SJCRH30 (cell line): ENCODE measurements at places on chromosomes 1 and 21. TPM values are rescaled to one million over a fixed set of nuclear protein-coding genes. Genes with fewer than 3 reads are reported as not detected.
A peak's percentile ranks its signal among the peaks of the same experiment; 100 is the strongest.

Gene CFHR1
- 0.10 TPM in 1 of 2 replicates, not detected in the other for total RNA-seq

Gene SYPL2
- total RNA-seq, result 0.65 and 0.86 TPM in 2 replicates

Gene CDA
- not detected in 2 replicates for total RNA-seq

Gene ADAMTS5
- total RNA-seq, result 12.3 and 14.2 TPM in 2 replicates

Gene RNU1-2
- total RNA-seq, result under 0.01 TPM in 2 replicates

Gene ZNF648
- not detected in 2 replicates for total RNA-seq

Gene TMEM61
- not detected in 2 replicates for total RNA-seq

Gene PLA2G2F
- total RNA-seq, result not detected in 2 replicates

Gene XCL2
- not detected in 2 replicates for total RNA-seq

Gene CREG1
- 37.5 and 39.4 TPM in 2 replicates for total RNA-seq

- no peaks in the 10 kb centered on the region for H3K36me3 ChIP-seq
- H3K27ac ChIP-seq, result no peak overlapping the region
- H3K27me3 ChIP-seq, result no peaks in the 10 kb centered on the region
- no peaks in the 10 kb centered on the region for H3K4me1 ChIP-seq
- DNase-seq, result no peak
- H3K4me3 ChIP-seq, result no peak overlapping the region
Observed at GRCh38 chr1:75529488-75529887, 81.4 kb downstream of the SLC44A5 start.

- no peak for DNase-seq
- H3K27me3 ChIP-seq, result no peaks in the 10 kb centered on the region
- H3K36me3 ChIP-seq, result no peaks in the 10 kb centered on the region
- H3K27ac ChIP-seq, result no peak overlapping the region
- no peaks in the 10 kb centered on the region for H3K4me1 ChIP-seq
Observed at GRCh38 chr1:3005771-3006170, 15.5 kb upstream of the ACTRT2 start.

DNA sequence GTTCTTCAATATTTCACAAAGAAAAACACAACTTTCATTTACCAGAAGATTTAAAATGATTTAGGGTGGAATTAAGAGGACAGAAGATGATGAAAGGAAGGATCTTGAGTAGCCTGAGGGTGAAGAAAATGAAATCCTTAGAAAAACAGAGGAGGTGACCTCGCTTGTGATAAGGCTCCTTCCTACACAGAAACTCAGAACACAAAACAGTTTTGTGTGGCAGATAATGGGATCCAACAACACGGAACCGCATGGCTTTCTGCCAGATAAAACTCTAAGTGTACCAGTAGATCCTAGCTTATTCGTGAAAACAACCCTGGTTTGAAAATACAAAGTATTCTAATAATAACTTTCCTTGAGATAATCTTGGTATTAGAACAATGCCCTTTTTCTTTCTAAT, 74.0 kb upstream of the EXO1 start:
- H3K27me3 ChIP-seq, result no peaks in the 10 kb centered on the region
- no peaks in the 10 kb centered on the region for H3K36me3 ChIP-seq
- no peaks in the 10 kb centered on the region for H3K4me1 ChIP-seq
- no peak overlapping the region for H3K27ac ChIP-seq

GRCh38 chr1:31505911-31506497, 70.3 kb upstream of the TINAGL1 start:
- H3K36me3 ChIP-seq, result no peaks in the 10 kb centered on the region
- H3K27ac ChIP-seq, result peak overlapping the region; percentile 72
- H3K4me3 ChIP-seq, result no peak overlapping the region

GRCh38 chr1:216846339-216846738, 123.1 kb upstream of the ESRRG start:
- no peak overlapping the region for H3K4me3 ChIP-seq
- DNase-seq, result no peak
- H3K4me1 ChIP-seq, result no peaks in the 10 kb centered on the region
- H3K36me3 ChIP-seq, result no peaks in the 10 kb centered on the region

- peak overlapping the region; percentile 82 for H3K27ac ChIP-seq
- H3K27me3 ChIP-seq, result no peaks in the 10 kb centered on the region
- no peak overlapping the region for H3K4me3 ChIP-seq
- no peak for DNase-seq
- H3K4me1 ChIP-seq, result peaks cover 40% of the 10 kb centered on the region
Observed at GRCh38 chr1:172380441-172381244, 39.8 kb upstream of the C1orf105 start.

DNA sequence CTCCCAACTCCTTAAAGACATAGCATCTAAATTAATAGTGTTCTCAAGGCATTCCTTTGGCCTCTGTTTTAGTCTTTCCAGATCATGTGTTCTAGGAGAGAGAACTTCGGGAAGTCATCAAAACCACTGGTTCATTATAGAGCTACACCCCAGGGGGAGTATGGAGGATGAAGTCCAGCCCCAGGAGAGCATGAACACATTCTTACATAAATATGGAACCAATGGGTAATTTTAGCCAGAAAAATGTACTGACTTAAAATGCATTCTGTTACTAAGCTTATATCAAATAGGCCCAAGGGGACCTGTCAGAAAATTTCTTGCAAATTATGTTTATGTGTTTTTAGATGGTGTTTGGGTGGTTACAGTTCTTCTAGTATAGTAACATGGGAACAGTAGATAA, 165.2 kb downstream of the NTMT2 start:
- DNase-seq, result no peak
- no peaks in the 10 kb centered on the region for H3K36me3 ChIP-seq
- no peaks in the 10 kb centered on the region for H3K4me1 ChIP-seq
- H3K27ac ChIP-seq, result no peak overlapping the region
- H3K27me3 ChIP-seq, result no peaks in the 10 kb centered on the region

DNA sequence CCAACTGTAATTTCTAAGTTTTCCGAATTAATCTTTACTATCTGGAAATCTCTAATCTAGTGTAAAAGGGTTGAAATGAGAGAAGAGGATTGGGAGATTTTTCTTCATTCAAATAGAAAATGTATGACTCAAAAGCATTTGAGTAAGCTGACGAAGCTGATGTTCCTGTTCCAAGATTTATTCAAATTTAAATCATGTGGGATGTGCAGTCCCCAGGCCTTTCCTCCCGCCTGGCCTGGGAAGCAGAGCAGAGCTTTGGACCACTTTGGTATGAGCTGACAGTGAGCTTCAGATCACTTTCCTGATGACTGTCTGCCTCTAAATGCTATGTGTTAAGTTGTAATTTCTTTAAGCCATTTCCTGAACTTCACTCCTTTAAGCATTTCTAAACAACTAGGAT, 192.0 kb downstream of the DHRS3 start:
- no peak overlapping the region for H3K27ac ChIP-seq
- H3K27me3 ChIP-seq, result no peaks in the 10 kb centered on the region
- H3K4me3 ChIP-seq, result no peak overlapping the region
- H3K36me3 ChIP-seq, result no peaks in the 10 kb centered on the region; the same call in 1 of the 2 replicates
- H3K4me1 ChIP-seq, result no peaks in the 10 kb centered on the region

GRCh38 chr1:30842697-30843354, 65.7 kb downstream of the SDC3 start:
- no peak overlapping the region for H3K4me3 ChIP-seq
- H3K27ac ChIP-seq, result no peak overlapping the region
- no peaks in the 10 kb centered on the region for H3K27me3 ChIP-seq
- H3K36me3 ChIP-seq, result no peaks in the 10 kb centered on the region
- H3K4me1 ChIP-seq, result peaks cover 35% of the 10 kb centered on the region
- DNase-seq, result no peak

- H3K4me3 ChIP-seq, result no peak overlapping the region
- no peak overlapping the region for H3K27ac ChIP-seq
- peaks cover 9% of the 10 kb centered on the region; the same call in 1 of the 2 replicates for H3K4me1 ChIP-seq
Observed at GRCh38 chr1:201890806-201891450, 2.2 kb downstream of the SHISA4 start.

- peak overlapping the region; percentile 25 for H3K4me3 ChIP-seq
- H3K27ac ChIP-seq, result no peak overlapping the region
- H3K27me3 ChIP-seq, result no peaks in the 10 kb centered on the region
- H3K4me1 ChIP-seq, result peaks cover 18% of the 10 kb centered on the region
Observed at GRCh38 chr1:53375440-53375839, 47.6 kb upstream of the LRP8 start.

DNA sequence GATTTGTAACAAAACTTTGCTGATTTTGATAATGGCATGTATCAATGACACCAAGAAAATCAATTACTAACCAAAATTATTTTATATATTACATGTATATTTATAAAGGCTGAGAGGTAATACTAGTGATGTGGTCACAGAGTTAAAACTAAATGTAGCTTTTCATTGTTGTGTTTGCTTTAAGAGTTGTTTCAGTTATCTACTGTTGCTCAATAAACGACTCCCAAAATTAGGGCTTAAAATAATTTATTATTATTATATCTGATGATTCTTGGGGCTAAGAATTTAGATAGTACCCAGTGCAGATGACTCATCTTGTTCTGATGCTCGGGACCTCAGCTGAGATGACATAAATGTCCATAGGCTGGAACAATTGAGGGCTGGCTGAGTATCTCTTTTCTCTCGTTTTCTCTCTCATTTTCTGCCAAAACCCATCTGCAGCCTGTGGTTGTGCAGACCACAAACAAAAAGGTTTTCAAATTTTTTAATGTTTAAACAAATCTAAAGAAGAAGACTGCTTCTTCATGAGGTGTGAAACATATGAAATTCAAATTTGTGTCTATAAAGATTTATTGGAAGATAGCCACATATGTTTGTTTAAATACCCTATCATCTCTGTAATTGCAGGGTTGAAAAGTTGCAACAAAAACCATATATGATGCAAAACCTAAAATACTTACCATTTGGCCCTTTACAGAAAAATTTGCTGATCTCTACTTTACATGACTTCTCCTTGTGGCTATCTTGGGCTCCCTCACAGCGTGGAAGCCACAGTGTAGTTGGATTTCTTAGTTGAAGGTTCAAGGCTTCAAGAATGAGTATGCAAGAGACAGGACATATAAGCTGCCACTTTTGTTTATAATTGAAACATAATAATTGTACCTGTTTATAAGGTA, 14.8 kb upstream of the PTPRC start:
- DNase-seq, result no peak
- no peaks in the 10 kb centered on the region for H3K27me3 ChIP-seq
- no peak overlapping the region for H3K4me3 ChIP-seq
- H3K36me3 ChIP-seq, result no peaks in the 10 kb centered on the region
- H3K27ac ChIP-seq, result no peak overlapping the region

DNA sequence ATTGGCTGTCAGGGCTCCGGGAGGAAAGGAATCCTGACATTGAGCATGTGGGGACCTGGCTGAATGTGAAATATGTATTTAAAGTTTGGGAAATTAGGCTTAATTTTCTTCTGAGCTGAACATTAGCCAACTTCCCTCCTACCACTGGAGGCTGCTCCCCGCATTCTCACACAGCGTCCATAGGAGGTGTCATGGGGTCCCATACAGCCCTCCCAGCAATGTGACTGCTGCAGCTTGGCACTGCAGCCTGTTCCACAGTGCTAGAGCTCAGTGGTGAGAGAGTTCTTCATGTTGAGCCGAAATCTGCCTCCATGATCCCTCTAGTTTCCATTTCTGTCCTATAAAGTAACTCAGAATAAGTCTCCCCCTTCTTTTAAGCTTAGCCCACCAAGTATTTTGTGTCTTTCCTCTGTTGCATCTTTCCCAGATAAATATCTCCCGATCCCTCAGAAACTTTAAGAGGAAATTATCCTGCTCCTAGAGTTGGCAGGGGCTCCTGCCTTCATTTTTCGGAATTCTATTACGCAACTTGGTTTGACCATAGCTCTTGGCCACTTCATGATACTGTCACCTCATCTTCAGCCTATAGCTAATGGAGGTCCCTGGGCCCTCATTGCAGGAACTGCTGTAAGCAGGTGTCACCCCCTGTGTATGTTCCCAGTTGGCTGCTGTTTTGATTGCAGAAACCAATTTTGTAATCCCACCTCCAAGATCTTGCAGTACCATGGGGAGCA, 2.0 kb downstream of the FCRL6 start:
- H3K36me3 ChIP-seq, result no peaks in the 10 kb centered on the region
- H3K27me3 ChIP-seq, result no peaks in the 10 kb centered on the region
- H3K4me3 ChIP-seq, result no peak overlapping the region
- H3K4me1 ChIP-seq, result no peaks in the 10 kb centered on the region
- no peak overlapping the region for H3K27ac ChIP-seq

GRCh38 chr21:37769656-37770055, 146.6 kb downstream of the KCNJ6 start:
- H3K36me3 ChIP-seq, result no peaks in the 10 kb centered on the region
- H3K4me1 ChIP-seq, result no peaks in the 10 kb centered on the region
- no peak overlapping the region for H3K27ac ChIP-seq
- no peaks in the 10 kb centered on the region; the same call in 1 of the 2 replicates for H3K27me3 ChIP-seq

- no peaks in the 10 kb centered on the region for H3K36me3 ChIP-seq
- no peak overlapping the region for H3K27ac ChIP-seq
- H3K4me3 ChIP-seq, result no peak overlapping the region
- DNase-seq, result no peak
- H3K27me3 ChIP-seq, result no peaks in the 10 kb centered on the region; the same call in 1 of the 2 replicates
Observed at GRCh38 chr1:209748620-209749019, 7.2 kb upstream of the TRAF3IP3 start.

- no peak overlapping the region for H3K4me3 ChIP-seq
- H3K36me3 ChIP-seq, result no peaks in the 10 kb centered on the region
- H3K4me1 ChIP-seq, result no peaks in the 10 kb centered on the region
- 0 out of 2 replicates have a peak, but pooled peaks cover 7% of the 10 kb centered on the region for H3K27me3 ChIP-seq
Observed at GRCh38 chr1:156400191-156400935, 31.4 kb downstream of the RHBG start.

DNA sequence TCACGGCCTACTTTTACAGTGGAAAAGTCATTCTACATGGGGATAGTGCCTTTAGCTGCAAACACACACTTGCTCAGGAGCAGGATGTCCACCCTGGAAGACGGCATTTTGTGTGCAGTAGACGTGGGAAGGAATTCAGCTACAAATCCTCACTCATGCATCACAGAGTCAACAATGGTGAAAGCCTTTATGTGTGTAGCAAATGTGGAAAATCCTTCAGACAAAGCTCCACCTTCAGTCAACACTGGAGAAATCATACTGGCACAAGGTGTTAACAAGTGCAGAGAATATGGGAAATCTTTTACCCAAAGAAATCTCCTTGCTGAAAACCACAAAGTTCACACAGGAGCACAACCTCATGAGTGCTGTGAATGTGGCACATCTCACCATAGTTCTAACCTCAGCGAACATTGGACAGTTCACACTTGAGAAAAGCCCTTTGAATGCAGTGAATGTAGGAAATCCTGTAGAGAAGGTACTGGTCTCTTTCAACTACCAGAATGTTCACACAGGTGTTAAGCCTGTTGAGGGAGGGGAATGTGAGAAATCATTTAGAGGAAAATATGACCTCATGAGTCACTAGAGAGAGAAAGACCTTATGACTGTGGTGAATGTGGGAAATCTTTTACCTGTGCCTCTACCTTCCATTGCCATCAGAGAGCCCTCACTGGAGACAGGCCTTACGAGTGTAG, 101.8 kb downstream of the PTGS2 start:
- no peak overlapping the region for H3K4me3 ChIP-seq
- H3K27me3 ChIP-seq, result no peaks in the 10 kb centered on the region
- H3K36me3 ChIP-seq, result no peaks in the 10 kb centered on the region
- H3K27ac ChIP-seq, result no peak overlapping the region
- H3K4me1 ChIP-seq, result no peaks in the 10 kb centered on the region

- peak; percentile 38 for DNase-seq
- H3K27me3 ChIP-seq, result no peaks in the 10 kb centered on the region
- peaks cover 28% of the 10 kb centered on the region for H3K4me1 ChIP-seq
Observed at GRCh38 chr1:164660412-164660772, 101.4 kb downstream of the PBX1 start.

DNA sequence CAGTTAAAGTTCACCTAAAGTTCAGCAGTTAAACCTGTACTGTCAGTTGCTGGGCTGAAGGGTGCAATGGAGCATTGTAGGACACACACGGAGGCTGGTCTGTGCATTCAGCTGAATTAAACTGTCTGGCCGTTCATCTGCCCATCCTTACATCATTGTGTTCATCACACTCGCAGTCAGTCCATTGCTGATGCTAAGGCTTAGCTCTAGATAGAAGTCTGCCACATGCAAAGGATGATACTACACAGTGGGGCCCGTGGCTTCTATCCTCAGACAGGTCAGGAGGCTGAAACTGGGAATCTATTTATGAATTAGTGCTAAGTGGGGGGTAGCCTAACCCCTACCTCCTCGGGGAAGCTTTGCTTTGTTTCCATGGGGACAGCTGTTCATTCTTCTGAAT, 60.4 kb downstream of the CNIH3 start:
- no peak overlapping the region for H3K4me3 ChIP-seq
- no peaks in the 10 kb centered on the region for H3K36me3 ChIP-seq
- DNase-seq, result no peak
- peaks cover 10% of the 10 kb centered on the region; the same call in 1 of the 2 replicates for H3K27me3 ChIP-seq
